ENCODE measurements at places on chromosomes 11 and 22.

GRCh38 chr11:60769273-60769672 is 12.6 kb downstream of the MS4A15 start:
- DNase-seq = no peak

DNA sequence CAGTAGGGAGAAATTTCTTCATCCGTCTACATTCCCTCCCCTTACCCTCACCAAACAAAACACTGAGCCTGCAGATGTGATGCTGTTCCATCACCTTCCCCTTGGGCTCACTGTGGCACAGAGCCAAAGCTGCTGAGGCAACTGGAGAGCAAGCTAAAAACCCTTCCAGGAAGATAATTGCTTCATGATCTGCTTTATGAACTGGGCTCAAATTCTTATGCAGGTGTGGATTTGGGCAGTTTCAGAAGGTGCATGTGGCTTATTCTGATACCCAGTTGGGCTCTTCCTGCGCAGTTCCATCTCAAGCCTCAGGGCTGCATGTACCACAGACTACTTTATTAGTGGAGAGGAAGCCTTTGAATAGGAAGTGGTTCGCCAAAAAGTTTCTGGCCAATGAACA is 58.3 kb downstream of the AAMDC start:
- DNase-seq = no peak

GRCh38 chr11:86477495-86478155 is 102.9 kb downstream of the CCDC81 start:
- no peak for DNase-seq

DNA sequence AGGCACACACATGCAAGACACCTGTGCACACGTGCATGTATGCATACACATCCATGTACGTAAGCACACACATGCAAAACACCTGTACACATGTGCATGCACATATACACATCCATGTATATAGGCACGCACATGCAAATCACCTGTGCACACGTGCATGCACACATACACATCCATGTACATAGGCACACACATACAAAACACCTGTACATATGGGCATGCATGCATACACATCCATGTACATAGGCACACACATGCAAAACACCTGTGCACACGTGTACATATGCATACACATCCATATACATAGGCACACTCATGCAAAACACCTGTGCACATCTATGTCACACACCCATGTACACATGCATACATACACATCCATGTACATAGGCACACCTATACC is 458.3 kb downstream of the TBC1D22A start:
- no peak for DNase-seq

DNA sequence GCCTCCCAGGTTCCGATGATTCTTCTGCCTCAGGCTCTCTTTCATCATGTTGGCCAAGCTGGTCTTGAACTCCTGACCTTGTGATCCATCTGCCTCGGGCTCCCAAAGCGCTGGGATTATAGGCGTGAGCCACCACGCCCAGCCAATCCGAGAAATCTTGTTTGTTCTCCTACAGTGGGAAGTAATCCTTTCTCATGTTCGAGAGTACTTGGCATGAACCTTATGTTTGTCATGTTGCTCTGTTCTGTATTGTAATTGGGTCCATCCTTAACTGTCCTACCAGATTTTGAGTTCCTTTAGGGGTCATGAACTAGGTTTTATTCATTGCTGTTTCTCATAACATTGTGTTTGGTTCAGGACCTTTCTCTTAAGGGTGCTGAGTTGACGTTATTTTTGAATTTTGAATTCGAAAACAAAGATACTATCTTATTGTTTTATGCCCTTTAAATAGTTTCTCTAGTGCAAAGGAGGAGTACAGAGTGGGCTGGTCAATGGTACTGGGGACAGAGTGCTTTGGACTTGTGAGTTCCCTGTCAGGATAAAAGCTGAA is 113.4 kb upstream of the RRM1 start:
- DNase-seq = no peak
